Omental fat pad (tissue), 4 donors: ENCODE measurements at places on chromosomes 11 and 22. TPM values are rescaled to one million over a fixed set of nuclear protein-coding genes. Genes with fewer than 3 reads are reported as not detected.

GRCh38 chr11:14742849-14743559, 99.4 kb downstream of the PDE3B start:
- no peak for DNase-seq

DNA sequence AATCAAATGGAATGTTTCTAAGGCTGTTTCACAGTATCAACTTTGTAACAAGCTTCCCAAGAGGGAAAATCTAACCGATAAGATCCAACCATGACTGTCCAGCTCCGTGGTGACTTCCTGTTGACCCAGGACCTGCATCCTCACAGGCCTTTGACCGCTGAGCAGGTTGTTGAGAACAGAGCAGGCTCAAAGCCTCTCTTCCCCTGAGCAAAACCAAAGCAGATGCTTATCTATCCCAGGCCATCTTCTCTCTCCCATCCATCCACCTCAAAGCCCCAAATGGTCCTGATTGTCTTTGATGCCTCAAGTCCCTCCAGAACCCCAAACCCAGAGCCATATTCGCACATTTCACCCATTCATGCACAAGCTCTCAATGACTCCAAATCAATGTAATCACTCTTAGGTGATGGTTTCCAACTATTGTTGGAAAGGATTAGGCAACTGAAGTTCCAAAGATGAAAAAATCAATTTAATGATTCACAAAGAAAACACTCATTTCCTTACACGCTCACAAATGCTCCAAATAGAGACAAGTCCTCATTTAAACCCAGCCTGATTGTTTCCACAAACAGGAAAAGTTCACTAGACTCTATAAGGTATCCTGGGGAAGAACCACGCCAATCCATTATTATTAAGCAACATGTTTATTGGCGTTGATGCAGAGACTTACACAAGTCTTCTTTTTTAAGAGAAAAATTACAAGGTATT, 48.7 kb downstream of the C11orf58 start:
- DNase-seq, result no peak

GRCh38 chr22:33465554-33465953, 407.4 kb upstream of the SYN3 start:
- no peak for DNase-seq

DNA sequence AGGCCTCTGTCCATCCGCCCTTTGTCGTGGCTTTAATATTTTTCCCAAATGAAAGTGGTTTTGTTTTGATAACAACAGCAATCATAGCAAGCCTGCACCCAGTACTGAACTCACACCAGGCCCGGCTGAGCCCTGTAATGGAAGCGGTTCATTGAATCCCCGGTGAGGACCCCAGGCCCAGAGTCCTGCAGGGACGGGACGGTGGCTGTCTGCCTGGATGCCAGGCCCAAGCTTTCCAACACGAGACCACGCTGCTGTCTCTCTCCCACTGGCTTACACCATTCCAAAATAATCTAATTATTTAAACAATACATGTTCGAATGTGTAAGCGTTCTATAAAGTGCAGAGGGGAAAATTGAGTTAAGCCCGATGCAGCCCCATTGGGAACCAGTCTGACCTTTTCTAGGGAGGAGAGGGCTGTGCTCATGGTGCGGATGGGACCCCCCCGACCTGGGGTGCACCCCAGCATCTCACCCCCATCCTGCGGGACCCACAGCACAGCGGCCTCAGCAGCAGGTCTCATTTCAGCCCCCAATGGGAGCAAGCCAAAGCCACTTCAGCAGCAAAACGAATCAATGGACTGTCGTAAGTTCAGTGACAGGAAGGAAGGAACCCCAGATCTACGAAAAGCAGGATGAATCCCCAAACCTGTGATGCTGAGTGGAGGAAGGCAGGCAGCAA, 1046.9 kb downstream of the BRD1 start:
- DNase-seq, result no peak

The NCAPD3 gene
- total RNA-seq, result 10.4 TPM

The ACER3 gene
- total RNA-seq, result 26.6 TPM
